ENCODE measurements at places on chromosomes 1 and 21. TPM values are rescaled to one million over a fixed set of nuclear protein-coding genes. Genes with fewer than 3 reads are reported as not detected.

Gene RPE65
- total RNA-seq, result not detected

Gene PLA2G2A
- 14.9 TPM for total RNA-seq

Gene TRABD2B
- not detected for total RNA-seq

Gene GNAT2
- not detected for total RNA-seq

Gene CLEC20A
- total RNA-seq, result not detected

Gene MRPL39
- 16.8 TPM for total RNA-seq

DNA sequence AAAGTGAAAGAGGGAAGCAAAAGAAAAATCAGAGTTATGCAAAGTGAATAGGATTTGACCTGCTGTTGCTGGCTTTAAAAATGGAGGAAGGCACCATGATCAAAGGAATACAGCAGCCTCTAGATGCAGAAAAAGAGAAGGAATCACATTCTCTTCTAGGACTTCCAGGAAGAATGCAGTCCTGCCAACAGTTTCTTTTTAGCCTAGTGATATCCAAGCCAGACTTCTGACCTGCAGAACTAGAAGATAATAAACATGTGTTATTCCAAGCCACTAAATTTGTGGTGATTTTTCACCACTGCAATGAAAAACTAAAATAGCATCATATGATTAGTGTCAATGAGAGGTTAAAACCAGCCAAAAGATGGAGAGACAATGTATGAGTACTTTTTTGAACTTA, 101.9 kb upstream of the ADAMTS5 start:
- no peak for DNase-seq

- DNase-seq, result no peak
Observed at GRCh38 chr1:165699577-165699976, 1.2 kb upstream of the ALDH9A1 start.

DNA sequence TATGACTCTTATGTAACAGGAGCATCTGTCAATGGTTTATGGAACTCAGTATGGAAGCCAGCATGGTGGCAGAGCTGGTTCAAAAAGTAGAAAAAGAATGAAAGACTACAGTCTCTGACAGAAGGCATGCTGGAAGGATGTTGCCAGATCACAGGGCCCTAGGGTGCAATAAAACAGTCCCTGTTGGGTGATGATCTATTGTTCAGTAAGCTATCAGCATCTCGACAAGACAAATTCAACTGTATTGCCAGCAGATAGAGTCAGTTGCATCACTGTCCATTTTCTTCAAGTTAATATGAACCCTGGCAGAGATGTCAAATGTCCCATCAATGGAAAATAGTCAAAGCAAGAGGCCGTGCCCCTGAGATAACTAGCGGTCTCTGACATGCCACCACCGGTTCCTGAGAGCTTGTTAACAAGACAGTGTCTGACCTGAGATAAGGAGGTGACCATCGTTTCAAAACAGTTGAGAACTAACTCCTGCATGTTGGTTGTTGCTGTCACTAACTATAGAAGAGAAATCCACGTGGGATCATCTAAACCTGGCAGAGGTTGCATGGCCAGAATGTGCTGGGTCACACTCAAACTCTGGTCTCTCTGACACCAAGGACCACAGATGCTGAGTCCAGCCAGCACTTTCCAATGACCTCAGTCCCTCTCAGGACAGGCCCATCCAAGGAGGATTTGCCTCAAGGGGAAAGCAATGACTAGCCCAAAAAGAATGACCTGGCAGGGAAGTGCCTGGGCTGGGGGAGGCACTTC, 125.9 kb downstream of the RIPK4 start:
- no peak for DNase-seq

GRCh38 chr21:29342363-29342957, 43.7 kb downstream of the BACH1 start:
- DNase-seq, result peak; percentile 24

GRCh38 chr21:32918478-32919120, 107.1 kb upstream of the OLIG2 start:
- DNase-seq, result no peak

DNA sequence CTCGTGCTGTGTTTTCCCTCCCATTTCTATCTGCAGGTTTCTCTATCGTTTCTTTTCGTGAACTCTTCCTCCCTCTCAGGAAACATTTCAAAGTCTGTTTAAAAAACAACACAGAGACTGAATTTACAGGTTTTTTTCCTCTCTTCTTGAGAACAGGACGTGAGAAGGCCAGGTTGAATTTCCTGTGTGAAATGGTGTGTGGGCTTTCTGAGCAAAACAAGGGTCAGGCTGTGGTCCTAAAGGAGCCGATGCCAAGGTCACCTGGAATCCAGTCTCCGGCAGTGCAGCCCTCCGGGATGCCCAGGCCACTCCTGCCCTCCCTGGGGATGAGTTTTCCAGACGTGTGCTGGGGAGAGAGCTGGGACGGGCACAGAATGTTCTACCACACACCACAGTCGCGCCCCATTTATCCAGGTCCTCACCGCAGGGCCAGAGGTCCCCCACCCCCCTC, 62.7 kb upstream of the RUNX3 start:
- no peak for DNase-seq

DNA sequence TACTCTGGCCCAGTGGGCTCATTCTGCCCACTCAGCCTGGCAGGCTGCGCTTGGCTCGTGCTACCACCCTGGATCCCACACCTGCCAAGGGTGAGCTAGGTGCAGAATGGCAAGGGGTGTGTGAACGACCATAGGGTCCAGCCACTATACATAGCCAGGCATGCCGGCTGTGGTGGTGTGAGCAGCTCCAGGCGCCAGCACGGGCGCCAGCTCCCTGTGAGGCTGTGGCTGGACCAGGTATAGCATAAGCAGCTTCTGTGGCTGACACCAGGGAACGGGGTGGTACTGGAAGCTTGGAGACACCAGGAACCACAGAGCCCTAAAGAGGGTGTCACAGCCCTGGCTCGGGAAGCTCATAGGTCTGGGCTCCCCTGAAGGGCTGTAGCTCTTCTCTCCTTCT, 18.6 kb downstream of the CCDC18 start:
- no peak for DNase-seq

DNA sequence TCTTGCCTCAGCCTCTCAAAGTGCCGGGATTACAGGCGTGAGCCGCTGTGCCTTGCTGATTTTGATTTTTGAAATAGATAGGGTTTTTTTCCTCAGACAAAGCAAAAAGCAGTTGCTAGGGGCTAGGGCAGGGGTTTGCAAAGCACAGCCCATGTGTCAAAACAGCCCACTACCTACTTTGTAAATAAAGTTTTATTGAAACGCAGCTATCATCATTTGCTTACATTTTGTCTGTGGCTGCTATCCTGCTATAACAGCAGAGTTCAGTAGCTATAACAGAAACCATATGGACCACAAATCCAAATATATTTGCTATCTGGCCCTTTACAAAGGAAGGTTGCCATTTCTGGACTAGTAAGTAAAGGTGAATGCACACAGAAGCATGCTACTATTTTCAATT, 44.8 kb downstream of the NUF2 start:
- DNase-seq, result no peak

DNA sequence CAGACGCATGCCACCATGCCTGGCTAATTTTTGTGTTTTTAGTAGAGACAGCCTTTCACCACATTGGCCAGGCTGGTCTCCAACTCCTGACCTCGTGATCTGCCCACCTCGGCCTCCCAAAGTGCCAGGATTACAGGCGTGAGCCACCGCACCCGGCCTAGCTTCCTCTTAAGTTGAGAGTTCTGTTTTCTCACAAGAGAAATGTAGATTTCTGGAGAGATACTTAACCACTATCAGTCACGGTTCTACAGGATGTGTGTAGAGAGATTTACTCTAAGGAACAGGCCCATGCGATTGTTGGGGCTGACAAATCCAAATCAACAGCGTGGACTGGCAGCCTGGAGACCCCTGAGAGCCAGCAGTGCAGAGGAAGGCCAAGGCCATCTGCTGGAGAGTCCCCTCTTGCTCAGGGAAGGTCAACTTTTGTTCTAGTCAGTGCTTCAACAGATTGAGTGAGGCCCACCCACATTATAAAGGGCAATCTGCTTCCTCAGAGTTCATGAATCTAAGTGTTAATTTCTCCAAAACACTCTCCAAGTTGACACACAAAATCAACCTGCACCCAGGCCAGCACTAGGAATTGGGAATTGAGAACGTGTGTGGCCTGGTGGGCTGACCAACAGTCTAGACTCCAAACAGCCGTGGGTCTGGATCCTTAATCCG, 38.7 kb downstream of the CHAF1B start:
- DNase-seq, result no peak

All from transverse colon (tissue), 4 donors.